Activated T-cell treated with anti-CD3 and anti-CD28 coated beads, Interleukin-2, amount 50 U/mL, for 72 hours (primary cell): ENCODE measurements at places on chromosomes 12 and 14.

GRCh38 chr14:94175011-94175745 is 1.1 kb downstream of the PPP4R4 start:
- peak; percentile 20 for DNase-seq

GRCh38 chr14:21518725-21519124 is 7.4 kb downstream of the SALL2 start:
- DNase-seq, result no peak

DNA sequence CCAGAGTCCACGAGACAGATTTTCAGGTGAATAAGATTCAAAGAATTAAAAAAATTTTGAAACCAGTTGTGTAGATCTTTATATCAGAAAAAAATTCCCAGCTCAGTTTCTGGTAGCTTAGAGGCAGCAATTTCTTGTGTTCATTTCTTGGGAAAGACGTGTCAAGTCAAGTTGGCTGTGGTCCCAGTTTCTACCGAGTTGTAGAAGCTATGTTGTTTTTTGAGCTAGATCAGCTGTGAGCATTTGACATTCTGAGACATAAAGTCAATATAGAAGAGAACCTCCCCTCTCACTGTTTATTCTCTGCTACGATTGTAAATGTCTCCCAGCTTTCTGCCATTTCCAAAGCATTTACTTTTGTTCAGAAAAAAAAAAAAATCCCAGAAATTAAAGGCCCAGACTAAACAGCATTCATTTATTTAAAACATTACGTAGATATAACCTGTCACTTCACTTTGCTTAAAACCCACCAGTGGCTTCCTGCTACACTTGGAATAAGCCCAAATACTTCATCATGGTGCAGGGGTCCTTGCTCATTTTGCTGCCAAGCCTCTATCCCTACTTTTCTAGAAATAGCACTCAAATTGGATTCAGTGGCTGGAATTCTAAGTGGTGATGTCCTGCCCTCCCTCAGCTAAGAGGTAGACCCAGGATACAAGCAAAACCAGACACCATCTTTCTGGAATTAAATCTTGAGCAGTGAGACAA is 20.6 kb upstream of the PYGL start:
- DNase-seq, result no peak

DNA sequence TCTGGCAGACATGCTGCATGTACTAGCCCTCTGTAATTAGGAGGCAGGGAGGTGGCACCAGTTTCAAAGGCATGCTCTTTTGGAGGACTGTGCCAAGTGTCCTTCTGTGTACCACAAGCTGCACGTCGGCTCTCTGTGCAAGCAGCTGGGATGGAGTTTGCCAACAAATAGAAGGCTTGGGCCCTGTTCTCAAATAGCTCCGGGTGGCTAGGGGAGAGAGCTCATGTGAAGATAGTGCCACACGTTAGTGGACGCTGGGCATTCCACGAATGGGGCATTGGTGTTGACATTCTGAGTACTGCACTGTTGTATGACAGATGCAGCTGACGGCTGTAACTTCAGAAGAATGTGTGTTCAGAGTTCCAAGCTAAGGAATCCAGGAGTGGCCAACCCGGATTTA is 4.4 kb downstream of the AACS start:
- DNase-seq, result no peak

GRCh38 chr12:32891526-32891925 is 5.1 kb downstream of the PKP2 start:
- DNase-seq, result no peak

GRCh38 chr14:24416932-24417619 is 12.4 kb downstream of the CBLN3 start:
- DNase-seq, result no peak

GRCh38 chr12:47361389-47362021 is 281.7 kb upstream of the AMIGO2 start:
- DNase-seq, result peak; percentile 72

DNA sequence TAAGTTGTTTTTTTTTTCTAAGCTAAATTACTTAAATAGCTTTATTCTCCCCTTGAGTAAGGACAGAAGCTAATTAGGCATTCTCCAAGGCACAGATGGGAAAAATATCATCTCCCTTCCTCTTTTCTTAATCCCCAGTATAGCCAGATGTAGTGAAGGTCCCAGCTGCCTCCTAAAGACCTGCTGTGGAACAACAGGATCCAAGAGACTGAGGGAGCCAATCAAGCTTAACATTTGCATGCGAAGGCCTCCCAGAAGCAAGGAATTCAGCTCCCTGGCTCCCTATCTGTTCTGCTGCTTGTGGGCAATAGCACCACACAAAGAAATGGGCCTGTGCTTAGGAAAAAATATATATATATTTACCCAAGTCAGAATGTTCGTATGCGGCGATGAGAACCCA is 255.2 kb downstream of the SYT1 start:
- no peak for DNase-seq

- no peak for DNase-seq
Observed at GRCh38 chr12:20549108-20549719, 145.9 kb upstream of the SLCO1C1 start.

DNA sequence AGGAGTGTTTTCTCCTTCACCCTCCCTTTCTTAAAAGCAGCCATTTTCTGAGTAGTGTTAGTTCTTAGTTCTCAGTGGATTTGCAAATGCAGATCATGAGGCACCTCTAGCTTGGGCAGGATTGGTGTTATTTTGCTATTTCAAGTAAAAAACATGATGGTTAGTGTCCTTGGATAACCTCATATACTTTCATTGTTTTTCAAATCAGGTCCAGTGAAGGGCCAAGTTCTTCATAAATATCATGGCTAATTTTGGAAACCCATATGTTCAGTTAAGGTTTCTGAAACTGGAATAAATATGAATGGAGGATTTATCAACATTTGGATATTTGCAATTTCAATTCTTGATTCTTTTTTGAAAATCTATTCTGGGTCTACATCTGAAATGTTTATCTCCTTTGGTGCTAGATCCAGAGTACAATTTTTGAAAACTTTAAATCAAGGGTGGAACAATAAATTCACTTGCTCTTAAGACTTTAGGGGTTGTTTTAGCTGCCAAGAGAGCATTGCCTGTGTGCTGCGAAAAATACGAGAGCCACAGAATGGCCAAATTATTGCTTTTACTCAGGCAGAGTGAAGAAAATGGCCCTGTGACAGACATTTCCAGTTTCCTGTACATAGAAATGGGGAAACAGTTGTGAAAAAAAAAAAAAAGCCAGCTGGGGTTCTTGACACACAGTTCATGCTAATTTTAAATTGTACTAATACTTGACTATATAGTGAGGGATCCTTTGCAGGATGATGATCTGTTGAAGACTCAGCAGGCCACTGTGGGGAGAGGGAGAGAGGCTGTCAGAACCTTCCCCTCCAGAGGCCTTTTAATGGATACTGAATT is 104.6 kb downstream of the BICD1 start:
- DNase-seq, result no peak

DNA sequence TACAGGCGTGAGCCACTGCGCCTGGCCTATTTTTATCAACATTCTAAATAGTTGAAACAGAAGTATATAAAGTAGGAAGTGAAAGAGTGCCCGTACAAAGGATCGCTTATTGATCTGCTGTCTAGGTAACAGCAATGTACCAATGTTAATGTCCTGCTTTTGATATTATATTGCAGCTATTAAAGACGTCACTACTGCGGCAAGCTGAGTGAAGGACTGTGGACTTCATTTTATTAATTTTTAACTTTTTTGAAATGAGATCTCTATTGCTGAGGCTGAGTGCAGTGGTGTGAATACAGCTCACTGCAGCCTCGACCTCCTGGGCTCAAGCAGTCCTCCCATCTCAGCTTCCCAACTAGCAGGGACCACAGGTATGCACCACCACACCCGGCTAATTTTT is 10.8 kb downstream of the PTGR2 start:
- no peak for DNase-seq

- no peak for DNase-seq
Observed at GRCh38 chr12:11755302-11755930, 105.9 kb downstream of the ETV6 start.

DNA sequence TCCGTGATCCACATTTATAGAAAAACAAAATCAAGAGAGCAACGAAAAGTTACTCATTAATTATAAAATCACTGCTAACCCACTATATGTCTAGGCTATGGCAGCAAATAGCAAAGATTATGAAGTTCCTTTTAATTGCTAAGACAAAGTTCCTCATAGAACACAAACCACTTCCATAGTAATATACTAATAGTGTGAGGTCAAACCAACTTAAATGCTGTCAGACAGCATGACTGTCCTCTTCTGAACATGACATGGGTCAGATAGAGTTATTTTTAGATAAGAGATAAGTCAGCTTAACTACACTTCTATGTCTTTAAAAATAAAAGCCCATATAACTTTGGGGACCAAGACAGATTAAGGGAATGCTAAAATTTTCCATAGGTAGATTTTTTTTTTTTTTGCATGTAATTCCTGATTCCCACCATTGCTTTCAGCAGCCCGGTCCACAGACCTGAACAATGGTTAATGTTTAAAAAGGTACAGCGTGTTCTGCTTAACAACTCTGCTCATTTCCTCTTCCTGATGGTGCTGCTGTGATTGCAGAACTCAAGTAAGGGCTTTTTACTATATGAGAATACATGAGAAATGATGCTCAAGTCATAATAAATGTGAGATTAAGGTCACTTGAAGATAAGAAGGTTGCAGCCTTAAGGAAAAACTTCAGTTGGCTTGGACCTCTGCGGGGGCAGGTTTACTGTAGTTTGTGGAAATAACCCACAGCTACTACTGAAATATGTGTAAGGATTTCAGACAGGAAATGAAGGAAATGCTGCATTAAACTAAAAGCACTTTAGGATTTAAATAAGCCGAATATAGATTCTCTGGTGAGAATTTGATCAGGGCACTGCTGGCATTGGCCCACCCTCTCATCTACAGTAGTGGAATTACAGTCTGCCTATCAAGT is 37.7 kb upstream of the DUSP6 start:
- no peak for DNase-seq

GRCh38 chr14:65783576-65783975 is 371.0 kb downstream of the FUT8 start:
- no peak for DNase-seq

DNA sequence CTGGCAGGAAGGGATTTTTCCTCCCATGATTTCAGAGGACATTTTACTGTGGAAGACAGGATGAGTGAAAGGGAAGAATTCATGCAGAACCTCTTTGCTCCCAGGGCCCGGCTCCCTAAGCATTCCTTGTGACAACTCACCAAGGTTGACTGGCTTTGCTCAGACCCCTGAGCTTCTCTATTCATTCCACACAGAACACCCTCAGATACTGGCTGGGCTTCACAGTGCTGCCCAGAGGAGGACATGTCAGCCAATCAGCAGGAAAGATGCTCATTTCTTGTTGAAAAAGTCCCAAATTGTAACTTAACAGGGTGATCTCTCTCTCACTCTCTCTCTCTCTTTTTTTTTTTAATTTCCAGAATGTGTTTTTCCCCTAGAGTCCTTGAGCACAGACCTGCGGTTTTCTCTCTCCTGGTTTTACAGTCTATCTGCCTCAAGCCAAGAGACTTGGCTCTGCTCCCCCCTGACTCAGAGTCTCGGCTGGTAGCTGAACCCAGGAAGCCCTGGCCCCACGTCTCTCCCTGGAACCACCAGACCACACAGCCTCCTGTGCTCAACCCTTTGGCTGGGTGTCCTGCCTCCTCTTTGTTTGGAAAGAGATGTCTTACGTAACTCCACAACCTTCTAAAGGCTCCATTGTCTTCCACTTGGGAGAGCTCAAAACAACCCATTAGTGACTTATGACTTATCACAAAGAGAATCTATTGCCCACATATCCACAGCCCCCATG is 43.9 kb downstream of the SSPN start:
- DNase-seq, result no peak
